A549 (cell line): ENCODE measurements at places on chromosomes 3 and 15.
A peak's percentile ranks its signal among the peaks of the same experiment; 100 is the strongest.

GRCh38 chr3:43966126-43966525 is 275.4 kb downstream of the ABHD5 start:
- no peak for DNase-seq

- DNase-seq: no peak
Measured at GRCh38 chr3:4615750-4616149, 122.6 kb downstream of the ITPR1 start.

GRCh38 chr3:107117922-107118536 is 259.2 kb upstream of the CCDC54 start:
- DNase-seq: peak; percentile 34

DNA sequence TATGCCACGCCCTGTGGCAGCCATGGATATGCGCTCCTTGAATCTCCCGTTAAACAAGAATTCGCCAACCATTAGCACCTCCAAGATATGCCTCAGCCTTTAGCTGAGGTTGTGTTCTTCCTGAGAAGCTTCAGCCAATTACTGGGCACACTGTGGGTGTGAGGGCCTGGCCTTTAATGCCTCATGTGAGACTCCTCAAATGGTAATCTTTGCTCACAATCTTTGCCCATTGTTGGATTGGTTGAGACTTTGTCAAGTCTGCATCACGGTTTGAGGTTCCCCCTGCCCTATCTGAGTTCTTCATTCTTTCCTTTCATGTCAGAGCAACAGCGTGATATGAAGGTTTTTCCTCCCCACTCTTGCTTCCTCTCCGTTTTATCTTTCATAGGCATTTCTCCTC is 108.1 kb upstream of the CCDC54 start:
- no peak for DNase-seq

DNA sequence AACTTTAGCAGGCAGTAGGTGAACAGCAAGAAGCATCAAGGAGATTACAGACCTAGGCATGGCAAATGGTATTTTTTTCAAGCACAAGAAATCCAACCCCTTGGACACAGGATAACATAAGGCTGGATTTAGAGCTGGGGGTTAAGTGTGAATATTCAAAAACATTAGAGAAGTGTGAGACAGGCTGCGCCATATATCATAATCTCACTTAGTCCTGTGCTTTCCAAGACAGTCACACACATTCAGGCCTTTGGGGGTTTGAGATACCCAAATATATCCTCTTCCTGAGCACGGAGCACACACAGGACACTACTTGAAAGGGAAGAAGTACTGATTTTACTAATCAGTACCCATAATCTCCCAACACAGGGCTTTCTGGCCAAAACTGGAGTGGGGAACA is 83.0 kb upstream of the CLDN18 start:
- no peak for DNase-seq

- DNase-seq: no peak
Measured at GRCh38 chr3:161038725-161039124, 66.4 kb downstream of the B3GALNT1 start.

DNA sequence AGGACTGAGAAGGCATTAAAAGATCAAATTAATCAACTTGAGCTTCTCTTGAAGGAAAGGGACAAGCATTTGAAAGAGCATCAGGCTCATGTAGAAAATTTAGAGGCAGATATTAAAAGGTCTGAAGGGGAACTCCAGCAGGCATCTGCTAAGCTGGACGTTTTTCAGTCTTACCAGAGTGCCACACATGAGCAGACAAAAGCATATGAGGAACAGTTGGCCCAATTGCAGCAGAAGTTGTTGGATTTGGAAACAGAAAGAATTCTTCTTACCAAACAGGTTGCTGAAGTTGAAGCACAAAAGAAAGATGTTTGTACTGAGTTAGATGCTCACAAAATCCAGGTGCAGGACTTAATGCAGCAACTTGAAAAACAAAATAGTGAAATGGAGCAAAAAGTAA is 149.7 kb upstream of the LRRFIP2 start:
- DNase-seq: no peak

GRCh38 chr3:108085370-108085769 is 5.5 kb downstream of the CD47 start:
- no peak for DNase-seq

DNA sequence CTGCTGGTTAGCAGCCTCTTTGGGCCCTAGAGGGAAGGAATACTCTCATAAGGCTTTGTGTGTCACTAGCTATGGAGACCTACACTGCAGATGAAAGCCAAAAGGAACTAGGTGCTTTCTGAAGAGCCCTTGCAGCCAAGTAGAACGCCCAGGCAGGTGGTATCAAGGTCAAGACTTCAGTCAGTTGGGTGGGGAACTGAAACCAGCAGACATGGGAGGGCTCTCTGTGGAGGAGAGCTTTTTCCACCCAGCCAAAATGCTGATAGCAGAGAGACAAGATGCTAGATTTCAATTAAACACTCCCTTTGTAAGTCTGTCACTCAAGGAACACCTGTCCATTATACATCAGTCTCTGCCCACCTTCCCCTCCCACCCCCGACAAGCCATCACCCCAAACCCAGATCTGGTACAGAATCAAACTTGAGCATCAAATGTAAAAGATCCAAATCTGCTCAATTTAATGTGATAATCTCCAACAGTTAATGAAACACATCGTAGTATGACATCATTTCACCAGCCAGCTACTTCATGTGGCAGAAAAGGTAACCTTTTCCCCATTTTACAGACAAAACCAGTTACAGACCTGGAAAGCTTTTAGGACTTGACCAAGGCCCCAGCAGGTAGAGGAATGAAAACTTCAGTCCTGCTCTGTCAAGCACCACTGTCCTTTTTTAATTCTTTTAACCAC is 14.6 kb downstream of the MRPS25 start:
- DNase-seq: no peak

DNA sequence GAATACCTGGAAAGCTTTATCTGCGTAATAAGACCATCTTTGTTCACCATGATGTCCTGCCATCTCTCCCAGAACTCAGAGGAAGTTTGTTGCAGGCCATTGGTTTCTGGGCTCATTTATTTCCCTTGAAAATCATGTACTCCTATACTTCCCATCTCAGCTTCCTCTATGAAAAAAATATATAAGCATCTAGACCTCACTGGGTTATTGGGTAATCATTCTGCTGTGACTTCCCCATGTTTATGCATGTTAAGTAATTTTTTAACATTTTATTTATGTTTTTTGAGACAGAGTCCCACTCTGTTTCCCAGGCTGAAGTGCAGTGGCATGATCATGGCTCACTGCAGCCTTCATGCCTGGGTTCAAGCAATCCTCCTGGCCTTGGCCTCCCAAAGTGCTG is 184.5 kb downstream of the ZPLD1 start:
- no peak for DNase-seq

DNA sequence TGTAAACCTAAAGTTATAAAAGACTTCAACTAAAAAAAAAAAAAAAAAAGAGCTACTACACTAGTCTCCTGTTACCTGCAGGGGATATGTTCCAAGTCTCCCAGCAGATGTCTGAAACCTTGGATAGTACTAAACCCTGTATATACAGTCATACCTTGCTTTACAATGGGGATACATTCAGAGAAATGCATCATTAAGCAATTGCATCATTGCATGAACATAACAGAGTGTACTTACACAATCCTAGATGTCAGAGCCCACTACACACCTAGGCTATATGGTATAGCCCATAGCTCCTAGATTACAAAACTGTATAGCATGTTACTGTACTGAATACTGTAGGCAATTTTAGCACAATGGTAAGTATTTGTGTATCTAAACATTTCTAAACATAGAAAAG is 119.1 kb downstream of the GMPS start:
- no peak for DNase-seq

DNA sequence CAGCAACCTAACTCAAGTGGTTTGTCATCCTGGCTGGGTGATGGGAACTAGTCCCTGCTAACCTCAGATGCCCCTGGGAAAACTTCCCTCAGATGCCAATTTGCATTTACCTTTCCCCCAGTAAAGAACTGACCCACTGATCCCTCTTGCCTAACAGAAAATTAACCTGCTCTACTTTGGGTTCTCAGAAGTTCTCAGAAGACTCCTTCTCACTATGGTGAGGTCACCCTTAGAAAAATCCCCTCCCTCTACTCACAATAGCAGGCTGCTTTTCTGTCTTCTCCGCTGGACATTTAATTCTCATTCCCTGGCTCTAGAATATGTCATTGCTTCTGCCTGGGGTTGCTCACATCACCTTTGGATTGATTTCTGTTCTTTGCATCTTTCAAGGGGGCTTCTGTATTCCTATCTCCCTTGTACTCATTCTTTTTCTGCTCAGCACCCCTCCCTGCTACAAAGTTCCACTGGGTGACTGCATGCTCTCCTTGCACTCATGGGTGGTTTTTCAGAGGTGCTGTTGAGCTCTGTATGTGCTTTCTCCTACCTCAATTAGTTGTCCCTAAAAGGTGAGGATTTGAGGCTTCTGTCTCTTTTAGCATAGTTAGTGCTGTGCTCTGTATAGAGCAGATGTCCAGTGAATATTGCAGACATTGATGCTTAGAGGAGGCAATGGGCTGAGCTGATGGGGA is 869 bp downstream of the PLA1A start:
- no peak for DNase-seq

DNA sequence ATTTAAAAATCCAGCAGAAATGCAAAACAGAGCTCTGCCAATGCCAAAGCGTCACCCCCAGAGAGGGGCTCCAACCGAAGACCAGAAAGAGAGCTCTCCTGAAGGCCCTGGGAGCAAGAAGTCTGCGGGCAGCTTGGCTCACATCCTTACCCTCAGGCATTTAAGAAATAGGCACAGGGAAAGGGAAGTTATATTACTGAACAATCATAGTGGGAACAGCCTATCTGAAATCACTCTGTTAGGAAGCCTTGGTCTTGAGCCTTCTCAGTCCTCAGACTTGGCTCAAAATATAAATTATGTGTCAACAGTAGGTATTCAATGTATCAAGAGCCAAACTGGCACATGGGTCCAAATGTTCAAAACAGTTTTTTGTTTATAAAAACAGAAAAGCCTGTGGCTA is 10.3 kb upstream of the PPARG start:
- no peak for DNase-seq

GRCh38 chr3:100087198-100087597 is 27.1 kb downstream of the FILIP1L start:
- no peak for DNase-seq

- no peak for DNase-seq
Measured at GRCh38 chr3:142272200-142272891, 47.0 kb upstream of the GK5 start.

- no peak for DNase-seq
Measured at GRCh38 chr3:52408466-52408865, 36.4 kb downstream of the SEMA3G start.

DNA sequence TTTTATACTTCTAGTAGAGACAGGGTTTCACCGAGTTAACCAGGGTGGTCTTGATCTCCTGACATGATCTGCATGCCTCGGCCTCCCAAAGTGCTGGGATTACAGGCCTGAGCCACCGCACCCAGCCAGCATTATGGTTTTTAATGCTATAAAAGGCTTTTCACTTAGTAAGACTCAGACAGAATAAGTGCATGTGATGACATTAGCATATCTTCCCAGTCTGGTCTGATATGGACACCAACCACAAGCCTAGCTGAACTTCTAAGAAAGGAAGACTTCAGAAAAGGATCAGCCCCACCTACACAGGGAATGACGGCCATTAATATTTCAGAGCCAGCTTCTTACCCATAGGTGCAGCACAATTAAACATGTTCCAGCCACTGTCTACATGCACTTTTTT is 27.0 kb downstream of the GRK7 start:
- DNase-seq: no peak

- DNase-seq: no peak
Measured at GRCh38 chr3:10469441-10470119, 35.8 kb downstream of the ATP2B2 start.

DNA sequence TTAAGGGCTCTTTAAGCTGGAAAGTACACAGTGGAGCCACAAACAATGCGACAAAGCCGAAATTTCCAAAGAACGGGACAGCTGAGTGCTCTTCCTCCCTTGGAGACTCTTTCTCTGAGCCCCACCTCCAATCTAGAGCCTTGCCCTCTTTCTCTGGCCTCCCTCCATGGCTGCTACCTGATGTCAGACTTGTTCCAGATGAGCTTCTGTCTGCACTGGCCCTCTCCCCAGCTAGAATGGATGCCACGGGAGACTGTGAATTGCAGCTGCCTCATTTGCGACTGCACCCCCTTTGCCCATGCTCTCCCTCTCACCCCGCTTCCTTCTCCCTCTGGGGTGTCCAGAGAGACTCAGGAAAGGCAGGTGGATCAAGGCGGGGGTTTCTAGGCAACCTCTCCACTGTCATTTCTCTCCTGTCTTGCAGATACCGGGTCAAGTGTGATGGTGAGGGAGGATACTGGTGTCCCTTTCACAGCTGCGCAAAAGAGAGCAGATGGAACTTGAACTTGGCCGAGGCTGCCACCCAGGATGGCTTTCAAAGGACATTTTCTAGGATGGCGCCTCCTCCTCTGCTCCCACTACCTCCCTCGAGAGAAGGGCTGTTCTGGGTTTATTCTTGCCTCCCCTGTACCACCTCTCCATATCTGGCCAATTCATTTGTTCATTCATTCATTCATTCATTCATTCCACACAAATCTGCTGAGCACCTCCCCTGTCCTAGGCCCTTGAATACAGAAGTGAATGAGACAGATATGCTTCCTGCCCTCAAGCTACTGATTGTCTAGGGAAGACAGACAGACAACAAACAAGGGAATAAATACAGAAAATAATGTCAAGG is 12.8 kb downstream of the ATP2B2 start:
- no peak for DNase-seq

DNA sequence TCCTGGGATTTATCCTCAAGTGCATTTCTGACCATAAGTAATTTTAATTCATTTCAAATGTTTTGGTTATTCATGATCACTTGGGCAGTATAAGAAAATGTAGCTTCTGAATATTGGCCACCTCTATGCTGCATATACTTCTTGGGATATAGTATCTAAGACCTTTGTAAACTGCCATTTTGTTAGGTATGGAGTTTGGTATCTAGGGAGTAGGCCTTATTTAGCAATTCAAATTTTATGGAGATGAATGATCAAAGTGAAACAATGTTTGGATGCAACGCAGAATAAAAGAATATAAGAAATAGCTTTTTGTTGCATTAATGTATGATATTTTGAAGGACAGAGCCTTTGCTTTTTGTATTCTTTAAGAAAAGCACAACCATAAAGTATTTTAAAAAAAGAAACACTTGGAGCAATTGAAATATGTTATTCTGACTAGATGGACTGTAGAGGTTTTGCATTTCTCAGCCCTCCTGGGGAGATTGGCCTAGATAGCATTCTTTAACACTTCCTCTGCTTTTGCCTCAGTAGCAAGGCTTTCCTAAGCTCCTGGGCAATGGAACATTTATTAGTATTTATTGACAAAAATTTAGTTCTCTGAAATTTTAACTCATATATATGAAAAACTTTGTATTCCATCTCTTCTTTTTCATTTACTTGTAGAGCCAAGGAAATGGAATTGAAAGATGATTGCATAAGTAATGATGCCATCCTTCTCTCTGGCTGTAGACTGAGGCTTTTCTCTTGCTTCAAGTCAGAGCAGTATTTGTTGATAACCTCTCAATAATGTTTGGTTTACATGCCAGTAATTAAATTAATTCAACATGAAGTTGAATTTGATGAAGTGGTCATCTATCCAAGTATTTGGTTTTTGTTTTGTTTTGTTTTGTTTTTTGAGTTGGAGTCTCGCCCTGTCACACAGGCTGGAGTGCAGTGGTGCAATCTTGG is 61.8 kb upstream of the UTS2B start:
- no peak for DNase-seq

- DNase-seq: no peak
Measured at GRCh38 chr15:38059665-38060064, 125.2 kb downstream of the TMCO5A start.
